Cerebellum (tissue), 4 donors: ENCODE measurements at places on chromosomes 5 and 9. TPM values are rescaled to one million over a fixed set of nuclear protein-coding genes. Genes with fewer than 3 reads are reported as not detected.

The PRDM9 gene
- total RNA-seq = not detected

The OLFM1 gene
- total RNA-seq = 68.8 TPM

The BTNL8 gene
- not detected for total RNA-seq

The CD14 gene
- total RNA-seq = 17.6 TPM

The CATSPER3 gene
- 0.45 TPM for total RNA-seq

The CCNB1 gene
- 40.5 TPM for total RNA-seq

The FGF1 gene
- 6.8 TPM for total RNA-seq

The GPX3 gene
- total RNA-seq = 2.6 TPM
